Heart left ventricle (tissue), 16 donors: ENCODE measurements at places on chromosomes 4 and X. TPM values are rescaled to one million over a fixed set of nuclear protein-coding genes. Genes with fewer than 3 reads are reported as not detected.
A peak's percentile ranks its signal among the peaks of the same experiment; 100 is the strongest.

DNA sequence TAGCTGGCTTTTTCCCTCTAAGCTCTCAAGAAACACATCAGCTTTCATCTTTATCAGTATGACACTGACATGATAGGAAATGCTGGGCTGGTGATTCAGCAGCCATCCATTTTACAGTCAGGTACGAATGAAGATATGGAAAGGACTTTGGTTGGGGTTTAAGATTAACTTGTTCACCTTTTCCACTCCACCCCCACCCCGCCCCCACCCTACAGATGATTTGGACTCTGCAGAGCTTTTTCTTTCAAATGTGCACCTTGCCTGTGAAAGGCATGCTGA, 132.6 kb downstream of the AKAP4 start:
- no peak for DNase-seq

DNA sequence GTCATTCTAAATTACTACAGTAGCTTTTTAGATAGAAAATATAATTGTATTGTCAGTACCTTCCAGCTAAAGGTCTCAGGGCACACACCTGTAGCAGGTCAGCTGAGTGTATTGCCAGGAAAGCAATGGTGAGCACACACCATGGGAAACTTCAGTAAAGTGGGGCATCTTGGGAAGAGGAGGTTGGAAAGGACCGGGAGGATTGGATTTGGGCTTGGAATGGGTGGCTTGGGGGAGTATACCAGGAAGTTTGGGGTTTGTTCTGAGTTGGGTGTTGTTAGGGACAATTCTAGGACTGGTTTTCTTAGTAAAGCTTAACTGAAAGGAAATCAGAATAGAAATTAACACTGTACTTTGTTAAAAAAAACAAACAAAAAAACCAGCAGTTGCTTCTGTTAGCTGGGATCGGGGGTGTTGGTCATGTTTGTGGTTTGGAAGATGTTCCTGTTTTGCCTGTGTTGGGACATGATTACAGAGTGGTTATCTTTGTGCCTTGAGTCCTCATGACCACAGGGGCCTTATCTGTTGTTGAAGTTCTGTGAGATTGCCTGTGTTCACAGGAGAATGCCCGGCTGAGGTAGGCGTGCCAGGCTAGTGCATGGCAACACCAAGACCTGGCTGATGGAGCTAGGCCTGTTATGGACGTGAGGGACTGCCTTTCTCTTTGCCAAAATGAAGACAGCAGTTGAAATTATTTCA, 35.1 kb downstream of the PRIMPOL start:
- no peak for DNase-seq

DNA sequence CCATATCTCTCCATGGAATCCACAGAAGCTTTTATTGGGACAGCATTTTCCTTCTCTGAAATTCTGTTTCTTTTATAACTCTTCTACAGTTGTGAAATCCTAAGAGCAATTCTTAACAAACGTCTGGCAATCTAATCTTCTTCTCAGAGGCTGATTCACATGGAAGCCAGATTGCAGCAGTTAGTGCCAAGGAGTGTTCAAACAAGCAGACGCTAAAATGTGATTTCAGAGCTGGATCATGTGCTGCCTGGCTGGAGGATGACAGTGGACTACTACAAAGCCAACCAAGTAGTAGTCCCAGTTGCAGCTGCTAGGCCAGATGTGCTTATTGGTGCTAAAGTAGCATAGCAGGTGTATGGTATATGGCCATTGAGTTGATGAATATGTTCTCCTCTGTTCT, 27.7 kb upstream of the GLRB start:
- DNase-seq, result no peak

- peak; percentile 50 for DNase-seq
These were observed 83.2 kb upstream of the PLAC8 start for GRCh38 chr4:83197555-83198235.

DNA sequence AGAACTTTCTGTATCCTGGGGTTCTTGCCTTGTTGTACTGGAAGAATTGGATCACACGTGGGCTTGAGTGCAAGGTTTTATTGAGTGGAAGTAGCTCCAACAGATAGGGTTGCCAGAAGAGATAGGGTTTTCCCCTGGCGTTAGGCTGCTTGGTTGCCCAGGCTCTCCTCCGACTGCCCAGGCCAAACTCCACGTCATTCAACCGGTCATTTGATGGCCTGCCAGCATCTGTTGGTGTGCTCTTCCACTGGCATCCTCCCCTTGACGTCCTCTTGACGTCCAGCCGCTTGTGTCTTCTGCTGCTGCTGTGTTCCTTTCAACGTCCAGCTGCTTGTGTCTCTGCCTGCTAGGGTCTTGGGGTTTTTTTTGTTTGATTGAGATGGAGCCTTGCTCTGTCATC, 340.3 kb upstream of the ZCCHC13 start:
- peak; percentile 46 for DNase-seq

GRCh38 chr4:128565565-128566186, 243.8 kb upstream of the JADE1 start:
- DNase-seq, result peak; percentile 45

- no peak for DNase-seq
These were observed 7.1 kb upstream of the CLNK start for GRCh38 chr4:10691651-10692050.

GRCh38 chrX:17595456-17596035, 141.7 kb upstream of the SCML1 start:
- DNase-seq, result no peak

- no peak for DNase-seq
These were observed 119.0 kb upstream of the UGT8 start for GRCh38 chr4:114479595-114479994.

DNA sequence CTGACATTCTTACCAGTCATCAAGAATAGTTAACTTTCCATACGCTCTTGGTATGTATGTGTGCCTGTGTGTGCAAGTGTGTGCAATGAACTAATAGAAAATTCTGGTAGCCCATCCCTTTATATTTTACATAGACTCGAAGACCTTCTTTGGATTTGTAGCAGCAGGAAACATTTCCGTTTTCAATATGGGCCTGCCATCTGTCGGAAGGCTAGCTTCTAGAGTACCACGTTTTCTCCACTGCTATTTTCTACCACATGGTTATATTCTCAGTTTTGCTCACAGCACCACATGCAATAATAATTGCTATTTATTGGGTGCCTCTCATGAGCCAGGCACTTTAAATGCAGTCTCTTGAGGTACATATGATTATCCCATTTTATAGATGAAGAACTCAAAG, 47.9 kb upstream of the PTCHD1 start:
- no peak for DNase-seq

- no peak for DNase-seq
These were observed 264.3 kb downstream of the NPFFR2 start for GRCh38 chr4:72295966-72296557.

DNA sequence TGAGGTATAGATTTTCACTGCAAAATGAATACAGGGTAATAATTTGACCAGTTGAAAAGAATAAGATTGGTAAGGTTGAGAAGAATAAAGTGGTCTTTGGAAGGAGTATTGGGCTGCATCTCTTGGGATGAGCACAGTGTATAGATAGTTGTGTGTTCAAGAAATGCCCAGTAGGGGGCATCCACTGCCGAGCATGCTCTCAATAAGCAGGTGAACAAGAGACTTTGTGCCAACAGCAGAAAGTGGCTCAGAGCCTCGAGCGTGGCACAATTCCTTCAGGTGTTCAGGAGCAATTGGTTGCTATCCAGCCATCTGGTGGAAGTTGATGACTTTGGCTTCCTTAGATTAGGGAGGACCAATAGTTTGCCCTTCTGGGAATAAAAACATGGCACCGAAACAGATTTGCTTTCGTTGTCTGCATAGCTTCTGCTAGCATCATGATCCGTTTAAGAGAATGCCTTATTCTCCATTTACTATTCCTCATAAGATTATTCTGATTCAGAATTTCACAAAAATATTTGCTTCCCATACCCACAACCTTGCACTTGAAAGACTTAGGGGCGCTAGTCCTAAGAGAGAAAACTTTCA, 258.1 kb upstream of the NEIL3 start:
- no peak for DNase-seq

DNA sequence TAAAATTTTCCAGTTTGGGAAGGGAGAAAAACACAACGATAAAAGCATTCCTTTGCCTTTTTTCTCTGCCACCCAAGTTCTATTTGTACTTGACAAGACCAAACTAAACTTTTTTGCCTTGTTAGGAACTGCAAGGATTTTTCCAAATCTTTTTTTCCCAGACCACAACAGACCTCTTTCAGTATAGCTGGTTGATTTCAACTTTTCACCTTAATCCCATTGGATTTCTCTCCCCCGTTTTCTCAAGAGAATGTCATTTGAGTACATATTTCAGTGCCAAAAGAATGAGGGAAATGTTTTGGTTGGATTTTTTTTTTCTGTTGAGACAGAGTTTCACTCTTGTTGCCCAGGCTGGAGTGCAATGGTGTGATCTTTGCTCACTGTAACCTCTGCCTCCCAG, 18.5 kb upstream of the SGMS2 start:
- no peak for DNase-seq

The NUDT11 gene
- total RNA-seq, result 0.12 TPM

The NAT8L gene
- 0.31 TPM for total RNA-seq

The CT55 gene
- total RNA-seq, result not detected

The SULT1E1 gene
- not detected for total RNA-seq
